ENCODE measurements at places on chromosomes 4 and X. TPM values are rescaled to one million over a fixed set of nuclear protein-coding genes. Genes with fewer than 3 reads are reported as not detected.

GRCh38 chrX:70247252-70247651, 12.8 kb downstream of the P2RY4 start:
- DNase-seq = no peak

DNA sequence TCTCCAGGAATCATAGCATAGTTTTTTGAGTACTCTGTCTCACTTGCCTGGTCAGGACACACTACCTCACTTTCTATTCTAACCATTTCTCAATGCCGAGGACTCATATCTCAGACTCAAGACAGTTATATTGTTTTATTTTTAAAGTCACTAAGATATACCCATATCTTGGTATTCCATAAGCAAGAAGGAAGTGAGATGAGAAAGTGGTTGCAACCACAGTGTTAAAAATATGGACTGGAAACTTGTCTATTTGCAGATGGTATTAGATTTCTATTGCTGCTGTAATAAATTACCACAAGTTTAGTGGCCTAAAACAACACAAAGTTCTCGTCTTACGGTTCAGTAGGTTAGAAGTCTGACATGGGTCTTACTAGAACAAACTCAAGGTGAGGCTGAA, 344.8 kb upstream of the MAGEB2 start:
- no peak for DNase-seq

GRCh38 chrX:43953218-43953617, 20.0 kb downstream of the NDP start:
- no peak for DNase-seq

Gene TMEM255A
- 9.3 TPM for polyA plus RNA-seq

Gene MAMLD1
- 16.0 TPM for polyA plus RNA-seq

Gene USP27X
- polyA plus RNA-seq = 2.4 TPM

Gene PRPS2
- 6.8 TPM for polyA plus RNA-seq
